SJSA1 (cell line): ENCODE measurements at places on chromosomes 4 and X. TPM values are rescaled to one million over a fixed set of nuclear protein-coding genes. Genes with fewer than 3 reads are reported as not detected.

- DNase-seq, result no peak
Observed at GRCh38 chr4:166816890-166817289, 417.4 kb downstream of the SPOCK3 start.

- DNase-seq, result no peak
Observed at GRCh38 chrX:24874604-24875247, 141.0 kb downstream of the ARX start.

- DNase-seq, result no peak
Observed at GRCh38 chr4:185398618-185399017, 2.0 kb downstream of the ANKRD37 start.

GRCh38 chrX:35625714-35626113, 172.4 kb upstream of the MAGEB16 start:
- no peak for DNase-seq

GRCh38 chr4:5889002-5889696, 3.7 kb downstream of the CRMP1 start:
- no peak for DNase-seq

DNA sequence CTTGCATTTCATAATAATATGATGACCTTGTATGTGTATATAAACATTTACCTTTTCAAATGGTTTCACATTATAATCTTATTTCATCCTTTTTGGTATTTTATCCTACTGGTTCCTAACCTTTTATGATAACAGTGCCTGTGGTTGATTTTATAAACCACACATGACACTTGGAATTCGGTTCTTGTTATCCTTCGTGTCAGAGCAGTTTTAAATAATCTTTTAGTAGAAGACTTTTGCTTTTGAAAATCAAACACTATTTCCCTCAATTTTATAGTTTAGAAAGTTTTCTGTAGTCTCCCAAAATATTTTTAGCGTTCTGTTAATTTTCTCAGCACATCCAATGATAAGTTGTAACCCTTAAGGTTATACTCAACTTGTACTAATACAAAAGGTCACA, 676.8 kb downstream of the RAPGEF2 start:
- DNase-seq, result no peak

DNA sequence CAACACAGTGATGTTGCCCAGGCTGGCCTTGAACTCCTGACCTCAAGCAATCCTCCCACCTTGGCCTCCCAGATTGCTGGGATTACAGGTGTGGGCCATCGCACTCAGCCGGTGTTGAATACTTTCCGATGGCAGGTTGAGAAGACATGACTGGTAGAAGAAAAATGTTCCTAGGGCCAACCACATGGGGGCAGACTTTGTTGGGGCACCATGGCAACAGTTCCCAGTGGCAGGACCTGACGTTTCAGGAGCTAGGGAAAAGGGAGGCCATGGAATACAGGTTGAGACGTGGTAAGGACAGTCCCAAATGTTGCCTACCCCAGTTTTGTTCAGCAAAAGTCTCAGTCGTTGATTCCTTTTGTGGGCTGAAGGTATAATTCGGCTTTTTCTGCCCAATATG, 134.6 kb downstream of the ASMT start:
- no peak for DNase-seq

DNA sequence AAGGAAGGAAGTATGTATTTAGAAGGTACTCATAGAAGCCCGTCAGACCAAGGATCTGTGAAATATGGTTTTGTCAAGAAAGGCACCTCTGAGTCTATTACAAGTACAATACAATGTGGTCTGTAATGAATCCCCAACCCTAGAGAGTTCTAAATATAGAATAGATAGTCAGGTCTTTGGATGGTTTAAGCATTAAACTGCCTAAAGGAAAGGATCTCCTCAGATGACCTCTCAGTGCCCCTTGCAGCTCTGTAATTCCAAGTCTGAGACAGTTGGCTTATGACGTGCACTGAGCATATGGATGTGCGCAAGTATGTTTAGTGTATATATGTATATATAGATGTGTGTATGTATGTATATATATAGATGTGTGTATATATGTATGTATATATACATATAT, 62.0 kb downstream of the CCSER1 start:
- DNase-seq, result no peak

DNA sequence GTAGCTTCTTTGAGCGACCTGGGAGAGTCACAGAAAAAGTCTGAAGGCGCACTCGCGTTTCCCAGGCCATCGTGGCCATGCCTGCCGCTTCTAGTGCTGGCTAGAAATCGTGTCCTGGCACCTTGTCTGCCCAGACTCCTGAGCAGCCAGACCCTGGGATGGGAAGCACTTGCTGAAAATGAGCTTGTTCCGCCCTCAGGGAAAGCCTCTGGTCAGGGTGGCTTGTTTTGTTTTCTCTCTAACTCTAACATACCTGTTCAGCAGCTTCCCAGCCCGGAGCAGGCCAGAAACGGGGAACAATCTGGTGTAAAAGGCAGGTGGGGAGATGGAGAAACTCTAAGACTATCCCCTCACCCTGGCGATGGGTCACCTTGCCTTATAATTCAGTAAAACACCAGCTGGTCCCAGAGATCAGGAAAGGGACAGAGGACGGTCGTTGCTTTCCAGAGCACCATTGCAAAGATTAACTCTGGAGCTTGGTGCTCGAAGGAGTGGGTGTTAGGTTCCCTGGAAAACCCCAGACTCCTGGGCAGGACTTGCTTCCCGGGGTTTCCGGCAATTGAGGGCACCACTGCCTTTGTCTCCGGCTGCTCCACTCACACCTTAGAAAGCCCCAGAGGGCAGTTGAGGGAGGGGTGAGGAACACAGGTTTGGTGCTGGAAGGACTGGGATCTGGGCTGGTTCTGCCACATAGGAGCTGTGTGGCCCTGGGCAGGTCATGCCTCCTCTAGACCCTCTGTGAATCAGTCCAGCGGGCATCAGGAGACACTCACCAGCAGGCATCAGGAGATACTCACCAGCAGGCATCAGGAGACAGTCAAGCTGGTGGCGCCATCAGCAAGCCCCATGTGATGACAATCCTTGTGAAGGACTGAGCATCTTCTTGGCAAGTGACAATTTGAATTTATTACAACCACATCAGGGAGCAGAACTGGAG, 4.5 kb upstream of the SH3TC1 start:
- no peak for DNase-seq

- no peak for DNase-seq
Observed at GRCh38 chr4:77800483-77801259, 18.5 kb downstream of the CNOT6L start.

DNA sequence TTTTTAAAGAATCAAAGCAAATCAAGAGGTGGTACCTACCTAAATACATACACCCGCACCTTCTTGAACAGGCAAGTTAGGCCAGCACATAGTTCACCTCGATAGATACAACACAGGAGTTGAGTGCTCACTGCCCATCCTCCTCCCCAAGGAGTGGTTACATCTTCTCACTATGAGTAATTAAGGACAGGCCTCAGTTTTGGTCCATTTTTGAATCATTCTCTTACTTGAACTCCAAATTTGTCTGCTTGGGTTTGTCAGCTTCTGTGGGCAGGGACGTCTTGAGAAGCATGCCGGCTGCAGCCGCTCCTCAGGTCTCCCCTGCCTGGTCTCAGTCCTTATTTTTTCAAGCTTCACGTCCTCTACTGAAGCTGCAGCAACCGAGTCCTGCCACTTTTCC, 190.6 kb upstream of the RBPJ start:
- no peak for DNase-seq

DNA sequence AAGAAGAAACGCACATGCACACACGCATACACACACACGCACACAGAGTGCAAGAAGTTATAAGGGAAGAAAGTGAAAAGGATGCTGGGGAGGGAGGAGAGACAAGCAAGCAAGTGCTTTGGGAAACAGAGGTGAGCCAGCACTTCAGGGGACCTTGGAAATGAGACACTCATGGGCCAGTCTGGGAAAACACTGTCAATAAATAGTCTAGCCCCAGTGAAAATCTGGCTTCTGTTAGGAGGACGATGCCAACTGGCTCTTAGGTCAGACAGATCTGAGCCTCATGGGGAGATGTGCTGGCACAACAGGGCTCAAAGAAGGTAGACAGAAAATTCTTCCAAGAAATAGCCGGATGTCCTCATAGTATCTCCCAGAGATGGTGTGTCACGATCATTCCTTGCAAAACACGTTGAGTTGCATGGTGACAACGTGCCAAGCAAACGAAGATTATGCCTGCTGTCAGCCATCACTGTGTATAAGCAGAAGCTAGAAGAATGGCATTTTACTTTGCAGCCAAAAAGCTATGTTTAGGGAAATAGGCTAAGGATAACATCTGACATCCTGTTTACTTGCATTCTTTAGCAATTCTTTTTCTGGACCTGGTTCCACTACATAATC, 557 bp upstream of the ARHGEF6 start:
- DNase-seq, result peak; percentile 20

GRCh38 chr4:139641218-139641617, 24.4 kb upstream of the MGST2 start:
- no peak for DNase-seq

- DNase-seq, result no peak
Observed at GRCh38 chrX:267771-268261, 13.4 kb upstream of the PLCXD1 start.

DNA sequence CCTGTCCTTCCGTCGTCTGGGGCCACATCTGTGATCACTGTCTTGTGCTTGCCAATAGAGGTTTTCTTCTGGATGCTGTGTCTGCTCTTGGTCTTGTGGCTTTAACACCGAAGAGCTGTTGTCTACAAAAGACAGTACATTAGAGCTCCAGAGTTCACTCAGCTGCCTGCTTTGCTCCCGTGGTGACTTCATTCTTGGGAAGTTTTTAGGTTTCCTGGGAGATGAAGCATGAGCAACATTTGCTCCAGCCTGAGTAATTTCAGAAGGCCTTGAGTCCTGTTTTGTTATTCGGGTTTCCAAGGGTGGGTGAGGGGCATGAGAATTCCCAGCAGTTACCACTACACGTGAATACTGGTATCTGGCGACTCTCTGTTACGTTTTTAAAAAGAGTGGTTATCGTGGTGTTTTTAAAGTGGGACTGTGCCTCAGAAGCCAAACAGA, 189.2 kb downstream of the SHROOM3 start:
- peak; percentile 80 for DNase-seq

- DNase-seq, result no peak
Observed at GRCh38 chrX:38221391-38221929, 789 bp upstream of the SRPX start.

- DNase-seq, result no peak
Observed at GRCh38 chr4:5632571-5632970, 75.8 kb downstream of the EVC2 start.

DNA sequence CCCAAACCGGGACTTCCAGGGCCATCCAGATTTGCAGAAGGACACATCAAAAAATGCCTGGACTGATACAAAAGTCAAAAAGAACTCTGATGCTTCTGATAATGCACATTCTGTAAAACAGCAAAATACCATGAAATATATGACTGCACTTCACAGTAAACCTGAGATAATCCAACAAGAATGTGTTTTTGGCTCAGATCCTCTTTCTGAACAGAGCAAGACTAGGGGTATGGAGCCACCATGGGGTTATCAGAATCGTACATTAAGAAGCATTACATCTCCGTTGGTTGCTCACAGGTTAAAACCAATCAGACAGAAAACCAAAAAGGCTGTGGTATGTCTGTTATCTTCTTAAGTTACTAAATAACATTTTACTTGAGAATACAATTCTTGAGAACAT, 9.2 kb downstream of the PLK4 start:
- no peak for DNase-seq

DNA sequence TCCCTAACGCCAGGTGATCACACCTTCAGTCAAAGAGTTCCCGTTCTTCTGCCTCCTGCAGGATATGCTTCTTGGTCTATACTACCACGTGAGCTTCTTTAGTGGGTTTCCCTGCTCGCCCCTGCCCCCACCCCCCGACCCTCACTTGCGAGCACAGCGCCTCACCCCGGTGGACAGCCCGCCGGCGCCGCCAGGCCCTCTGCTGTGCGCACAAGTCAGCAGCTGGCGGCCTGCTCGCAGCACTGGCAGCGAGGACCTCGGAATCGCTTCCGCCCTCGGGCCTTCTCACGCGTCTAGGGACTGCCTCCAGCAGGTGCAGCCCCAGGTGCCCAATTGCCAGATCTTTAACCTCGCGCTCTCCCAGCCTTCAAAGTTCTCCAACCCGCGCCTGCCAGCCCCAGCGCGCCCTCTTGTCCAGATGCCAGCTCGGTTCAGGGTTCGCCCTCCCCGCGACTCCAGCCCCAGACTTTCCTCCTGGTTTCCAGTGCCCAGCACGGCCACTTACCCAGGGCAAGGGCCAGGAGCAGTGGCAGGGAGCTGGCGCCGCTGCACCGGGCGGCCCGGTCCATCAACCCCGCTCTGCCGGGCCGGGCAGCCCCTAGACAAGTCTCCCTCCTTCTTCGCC, 454 bp downstream of the BTC start:
- no peak for DNase-seq

DNA sequence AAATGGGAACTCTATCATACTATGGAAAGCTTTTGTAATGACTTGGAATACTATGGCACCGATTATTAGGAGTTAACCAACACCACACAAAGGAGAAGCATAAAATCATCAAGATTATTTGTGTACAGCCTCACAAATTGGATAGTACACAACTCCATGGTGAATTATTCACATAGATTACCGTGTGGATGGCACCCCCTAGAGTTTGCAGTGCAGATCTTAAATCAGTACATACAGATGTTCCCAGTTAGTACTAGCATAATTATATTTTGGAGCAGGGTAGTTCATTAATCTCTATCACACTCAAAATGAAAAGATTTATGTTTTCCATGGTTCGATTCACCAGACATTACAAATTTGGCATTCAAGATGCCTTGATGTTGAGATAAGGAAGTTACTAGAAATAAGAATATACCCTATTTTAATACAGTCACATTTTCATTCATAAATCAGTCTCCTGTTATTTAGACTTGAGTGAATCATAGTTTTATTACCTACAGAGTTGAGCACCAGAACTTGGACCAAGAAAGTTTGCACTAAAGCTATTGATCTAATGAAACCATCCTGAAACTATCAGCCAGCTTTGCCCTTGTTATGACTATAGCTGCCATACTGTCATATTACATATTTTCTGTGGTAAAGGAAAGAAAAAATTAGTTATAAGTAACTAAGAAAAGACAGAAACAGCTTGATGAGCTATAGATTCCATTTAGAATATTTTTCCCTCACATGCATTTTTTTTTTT, 531.8 kb downstream of the GLUD2 start:
- no peak for DNase-seq

GRCh38 chr4:147494301-147494700, 13.4 kb downstream of the EDNRA start:
- DNase-seq, result no peak

DNA sequence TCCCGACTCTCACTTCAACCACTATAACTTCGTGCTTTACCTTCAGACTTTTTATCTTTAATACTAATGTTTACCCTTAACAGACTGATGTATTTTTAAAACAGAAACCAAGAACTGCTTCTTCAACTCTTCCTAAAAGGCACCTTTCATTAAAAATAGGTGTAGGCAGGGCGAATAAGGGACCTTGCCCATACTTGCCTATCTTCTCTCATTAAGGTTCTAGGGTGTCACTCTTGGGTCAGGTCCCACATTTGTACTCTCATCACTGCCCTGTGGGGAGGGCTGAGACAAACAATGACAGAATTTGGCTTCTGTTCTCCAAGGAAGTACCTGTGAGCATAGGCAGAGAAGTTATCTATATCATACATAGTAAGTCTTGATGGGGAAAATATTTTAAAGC, 69.7 kb downstream of the ANKRD50 start:
- no peak for DNase-seq

The SERPINA7 gene
- not detected in 2 replicates for total RNA-seq

The FRAS1 gene
- 0.19 and 0.21 TPM in 2 replicates for total RNA-seq

The NEUROG2 gene
- total RNA-seq, result 0.03 TPM in 1 of 2 replicates, not detected in the other

The SH3RF1 gene
- total RNA-seq, result 9.0 and 14.1 TPM in 2 replicates

The CT83 gene
- total RNA-seq, result not detected in 2 replicates

The TCP11X2 gene
- not detected in 2 replicates for total RNA-seq

The SPANXN4 gene
- not detected in 2 replicates for total RNA-seq

The EDA gene
- not detected in 2 replicates for total RNA-seq

The SMIM9 gene
- total RNA-seq, result not detected in 2 replicates

The CXCL8 gene
- 19.7 and 26.4 TPM in 2 replicates for total RNA-seq

The SYNPO2 gene
- 2.8 and 4.7 TPM in 2 replicates for total RNA-seq

The FAM114A1 gene
- 69.5 and 89.1 TPM in 2 replicates for total RNA-seq

The CCDC120 gene
- 0.58 TPM in 1 of 2 replicates, not detected in the other for total RNA-seq
